ENCODE measurements at places on chromosomes 3 and 15.

DNA sequence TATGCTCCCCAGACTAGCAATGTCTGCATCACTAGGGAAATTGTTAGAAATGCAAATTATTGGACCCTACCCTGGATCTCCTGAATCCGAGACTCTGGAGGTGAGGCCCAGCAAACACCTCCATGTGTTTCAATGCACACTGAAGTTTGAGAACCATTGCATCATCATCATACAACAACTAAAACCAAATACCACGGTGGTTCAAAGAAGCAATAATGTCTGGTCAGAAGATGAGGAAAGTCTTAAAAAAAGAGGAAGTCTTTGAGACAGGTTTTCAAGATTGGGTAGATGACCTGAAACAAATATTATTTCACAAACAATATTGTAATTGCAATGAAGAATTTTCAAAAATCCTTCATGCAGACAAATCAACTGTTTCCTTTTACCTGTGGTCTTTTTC, 60.3 kb upstream of the TRA2B start:
- no peak for DNase-seq

DNA sequence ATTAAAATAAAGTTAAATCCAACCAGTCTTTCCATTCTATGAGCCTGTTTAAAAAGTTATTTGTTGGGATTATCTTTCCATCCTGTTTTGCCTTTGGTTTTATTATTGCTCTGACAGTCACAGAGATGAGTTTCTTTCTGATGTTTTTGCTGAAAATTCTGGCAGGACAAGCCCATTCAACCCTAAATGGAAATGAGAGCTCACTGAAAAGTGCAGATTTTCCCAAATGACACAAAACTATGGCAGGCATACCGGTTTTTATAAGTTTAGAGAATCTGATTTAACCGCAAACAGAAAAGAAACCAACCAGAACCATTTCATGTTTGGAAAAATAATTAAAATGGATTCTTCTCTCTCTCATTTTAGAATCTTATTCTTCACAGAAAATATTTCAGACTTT, 238.1 kb upstream of the SGO1 start:
- no peak for DNase-seq

DNA sequence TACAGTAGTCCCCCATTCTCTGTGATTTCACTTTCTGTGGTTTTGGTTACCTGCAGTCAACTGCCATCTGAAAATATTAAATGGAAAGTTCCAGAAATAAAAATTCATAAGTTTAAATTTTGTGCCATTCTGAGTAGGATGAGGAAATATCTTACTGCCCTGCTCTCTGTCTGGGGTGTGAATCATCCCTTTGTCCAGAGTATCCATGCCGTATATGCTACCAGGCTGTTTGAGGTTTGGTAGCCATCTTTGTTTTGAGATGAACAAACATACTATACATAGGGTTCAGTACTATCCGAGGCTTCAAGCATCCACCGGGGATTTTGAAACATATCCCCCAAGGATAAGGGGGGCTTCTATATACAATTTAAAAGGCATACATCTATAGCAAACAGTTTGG, 16.3 kb upstream of the FEM1B start:
- no peak for DNase-seq

GRCh38 chr3:149115114-149115513, 14.3 kb upstream of the HPS3 start:
- no peak for DNase-seq

- no peak for DNase-seq
Observed at GRCh38 chr15:92076541-92076940, 223.0 kb downstream of the SLCO3A1 start.

DNA sequence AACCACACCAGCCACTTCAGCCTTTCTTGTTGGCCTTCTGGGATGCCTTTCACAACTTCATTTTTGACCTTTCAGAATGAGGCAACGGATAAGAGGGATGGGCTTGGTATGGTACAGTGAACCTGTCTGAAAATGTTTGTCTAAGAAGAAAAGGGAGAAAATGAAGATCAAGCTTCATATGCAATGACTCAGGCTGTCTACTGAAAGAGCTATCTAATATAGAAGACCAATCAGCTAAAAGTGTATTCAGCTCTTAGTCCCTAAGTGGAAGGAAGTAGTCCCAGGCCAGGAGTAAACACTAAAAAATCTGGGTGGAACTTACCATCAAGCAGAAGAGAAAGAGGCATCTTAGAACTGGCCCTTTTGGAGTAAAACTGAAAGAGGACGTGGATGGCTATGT, 12.2 kb upstream of the UPK1B start:
- no peak for DNase-seq

DNA sequence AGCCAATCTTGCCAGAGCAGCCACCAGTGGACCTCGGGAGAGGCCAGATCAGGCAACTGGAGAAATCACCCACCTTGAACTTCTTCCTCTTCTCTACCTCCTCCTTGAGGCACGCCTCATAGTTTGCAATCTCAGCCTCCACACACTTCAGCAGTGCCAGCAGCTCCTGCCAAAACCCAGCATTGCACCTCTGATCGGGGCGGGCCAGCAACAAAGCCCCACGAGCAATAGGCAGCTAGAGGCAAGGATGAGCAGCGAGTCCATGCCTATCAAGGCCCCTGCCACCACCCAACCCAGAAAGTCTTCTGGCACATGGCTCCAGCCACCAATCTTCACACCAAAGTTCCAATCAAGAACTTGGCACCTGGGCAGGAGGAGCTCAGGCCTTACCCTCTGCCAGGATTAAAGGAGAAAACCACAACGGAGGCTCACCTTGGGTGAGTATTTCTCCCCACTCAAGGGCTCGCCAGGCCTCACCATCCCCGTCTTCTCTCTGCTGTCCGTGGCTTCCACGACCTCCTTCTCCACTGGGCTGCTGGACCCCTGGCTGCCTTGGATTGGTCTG, 42.1 kb downstream of the SEMA3G start:
- DNase-seq: no peak

DNA sequence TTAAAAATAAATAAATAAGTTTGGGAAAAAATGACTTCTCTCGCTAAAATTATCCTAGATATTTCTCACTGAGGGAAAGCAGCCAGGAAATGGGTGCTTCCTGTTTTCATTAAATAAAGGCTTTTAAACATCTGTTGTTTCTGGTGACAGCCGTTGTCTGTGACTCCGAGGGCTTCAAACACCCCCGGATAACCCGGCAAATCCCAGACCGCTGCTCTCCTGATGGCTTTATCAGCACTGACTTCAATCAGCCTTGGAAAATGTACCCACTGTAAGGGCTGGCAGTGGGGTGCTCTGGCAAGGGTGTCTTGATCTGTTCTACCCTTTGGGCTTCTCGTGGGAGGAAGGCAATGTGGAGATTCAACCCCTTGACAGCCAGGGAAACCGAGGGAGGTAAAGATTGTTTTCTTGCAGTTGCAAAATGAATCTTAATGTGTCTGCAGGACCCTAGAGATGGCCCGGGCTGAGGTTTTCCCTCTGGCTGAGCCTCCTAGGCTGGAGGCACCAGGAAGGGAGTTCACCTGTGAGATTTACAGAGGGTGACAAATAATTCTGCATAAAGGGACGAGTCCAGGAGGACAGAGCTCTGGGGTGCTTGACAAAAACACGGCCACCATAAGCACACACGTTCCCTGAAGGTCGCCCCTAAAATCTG, 33.6 kb upstream of the SEC13 start:
- no peak for DNase-seq

GRCh38 chr3:143234526-143234925, 115.0 kb downstream of the CHST2 start:
- no peak for DNase-seq

GRCh38 chr3:7382293-7383010, 521.5 kb downstream of the GRM7 start:
- DNase-seq: no peak

DNA sequence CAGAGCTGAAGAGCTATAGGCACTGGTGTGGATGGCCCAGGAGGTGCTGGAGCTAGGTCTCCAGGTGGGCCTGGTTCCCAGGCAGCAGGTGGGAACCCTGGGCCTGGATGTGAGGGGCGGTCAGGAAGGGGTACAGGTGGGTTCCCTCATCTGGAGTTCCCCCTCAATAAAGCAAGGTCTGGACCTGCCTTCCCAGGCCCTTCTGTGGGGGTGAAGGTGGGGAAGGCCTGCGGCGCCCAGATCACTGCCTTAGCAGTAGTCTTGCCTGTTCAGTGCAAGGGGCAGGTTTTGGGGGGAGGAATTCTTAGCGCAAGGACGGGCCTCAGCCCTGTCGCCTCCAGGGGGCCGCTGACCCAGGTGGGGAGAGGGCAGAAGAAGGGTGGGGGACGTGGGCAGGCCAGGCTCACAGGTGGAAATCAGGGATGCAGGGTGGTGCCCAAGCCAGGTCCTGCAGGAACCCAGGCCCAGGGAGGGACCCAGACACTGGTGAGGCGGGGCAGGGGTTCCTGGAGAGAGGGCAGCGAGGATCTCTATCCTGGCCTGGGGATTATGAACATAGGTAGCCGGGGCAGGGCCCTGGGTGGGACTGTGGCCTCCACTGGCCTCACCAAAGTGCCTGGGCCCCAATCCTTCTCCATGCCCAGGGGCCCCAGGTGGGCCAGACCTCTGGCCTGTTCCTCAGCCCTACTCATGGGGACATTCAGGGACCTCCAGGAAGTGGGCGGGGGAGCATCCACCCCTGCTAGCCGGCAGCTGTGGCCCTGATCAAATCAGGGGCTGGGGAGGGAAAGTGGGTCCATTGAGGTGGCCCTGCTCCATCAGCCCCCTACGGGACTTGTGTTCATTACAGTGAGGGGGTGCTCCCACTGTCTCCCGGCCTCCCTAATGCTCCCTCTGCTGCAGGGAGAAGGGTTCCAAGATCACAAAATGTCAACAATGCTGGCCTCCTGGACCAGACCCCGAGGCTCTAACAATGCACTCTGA, 25.3 kb downstream of the HDAC11 start:
- DNase-seq: no peak

GRCh38 chr3:20140881-20141280, 45.1 kb downstream of the SGO1 start:
- DNase-seq: no peak

GRCh38 chr3:192317564-192317963, 409.8 kb downstream of the FGF12 start:
- DNase-seq: no peak

DNA sequence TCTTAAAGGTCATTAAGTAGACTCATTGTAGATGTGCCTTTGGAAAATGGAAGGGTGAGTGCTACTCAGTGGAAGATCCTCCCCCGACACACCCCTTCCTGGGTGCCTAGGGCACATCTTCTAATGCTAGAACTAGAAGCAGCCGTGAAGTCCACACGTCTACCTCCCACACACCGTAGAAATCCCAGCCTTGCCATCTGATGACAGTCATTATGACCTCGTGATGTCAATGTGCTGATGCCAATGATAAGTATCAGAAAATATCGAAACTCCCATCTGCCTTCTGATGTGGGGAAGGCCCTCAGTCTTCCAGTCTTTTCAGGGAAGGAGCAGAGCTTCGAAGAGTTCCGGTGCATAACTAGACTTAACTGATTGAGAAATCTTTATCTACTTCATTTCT, 282.1 kb upstream of the ROPN1 start:
- DNase-seq: no peak

DNA sequence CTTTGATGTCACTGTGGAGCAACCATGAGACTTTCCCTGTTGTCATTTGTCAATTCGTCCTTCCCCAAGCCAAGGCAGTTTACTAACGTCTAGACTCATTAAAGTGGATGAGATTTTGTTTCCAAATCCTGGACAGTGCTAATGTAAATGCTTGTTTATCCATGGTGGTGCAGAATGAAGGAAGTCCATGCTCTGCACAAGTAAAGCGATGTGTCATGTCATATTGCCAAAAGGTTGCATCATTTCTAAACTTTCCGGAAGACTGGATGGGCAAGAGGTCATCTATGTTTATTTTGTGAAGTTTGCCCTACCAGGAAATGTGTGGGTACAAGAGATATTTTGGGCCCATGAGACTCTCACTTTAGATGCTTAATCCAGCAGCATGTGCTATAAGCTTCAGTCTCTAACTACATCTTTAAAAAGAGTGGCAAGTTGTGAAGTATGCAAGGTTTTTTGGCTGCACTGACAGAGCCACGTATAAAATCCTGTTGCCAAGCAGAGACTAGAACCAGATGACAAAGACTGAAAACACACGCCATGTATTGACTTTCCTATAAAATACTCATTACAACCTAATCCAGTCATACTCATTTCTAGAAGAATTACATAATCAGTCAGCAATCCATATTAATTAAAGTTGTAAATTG, 72.1 kb upstream of the FNDC3B start:
- DNase-seq: no peak

Measured in activated naive CD4-positive, alpha-beta T cell (primary cell).